ENCODE measurements at places on chromosomes 3 and 15.

- no peak for DNase-seq
These were observed 101.7 kb upstream of the UBP1 start for GRCh38 chr3:33541918-33542317.

DNA sequence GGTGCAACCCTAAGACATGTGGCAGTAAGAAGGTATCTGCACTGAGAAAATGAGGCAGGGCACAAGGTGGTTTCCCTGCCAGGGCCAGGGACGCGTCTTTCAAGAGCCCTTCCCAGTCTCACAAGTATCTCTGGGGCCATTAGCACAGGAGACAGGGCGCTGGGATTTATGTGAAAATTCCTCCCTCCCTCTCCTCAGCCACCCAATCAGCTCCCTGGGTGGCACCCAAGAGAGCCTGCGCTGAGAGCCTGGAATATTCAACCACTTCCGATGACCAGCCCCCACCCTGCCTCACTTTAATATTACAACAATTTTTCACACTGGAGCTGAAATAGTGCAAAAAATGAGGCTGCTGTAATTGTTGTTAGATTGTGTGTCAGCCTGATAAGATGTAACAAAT is 26.1 kb downstream of the SEC61A1 start:
- no peak for DNase-seq

DNA sequence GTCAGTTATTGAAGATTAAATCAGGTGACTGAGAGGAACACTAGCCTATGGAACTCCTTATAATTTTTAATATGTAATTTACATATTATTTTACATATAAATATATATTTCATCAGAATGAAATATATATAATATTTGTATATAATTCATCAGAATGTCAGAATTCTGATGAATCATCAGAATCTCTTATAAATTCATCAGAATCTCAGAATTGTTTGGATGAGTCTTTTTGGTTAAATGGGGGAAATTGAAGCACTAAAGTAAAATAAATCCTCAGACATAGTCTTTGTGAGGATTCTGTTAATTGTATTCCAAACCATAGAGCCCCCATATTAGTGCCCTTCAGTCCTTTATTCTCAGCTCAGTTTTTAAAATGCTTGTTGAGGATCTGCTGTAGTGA is 15.4 kb downstream of the TCF12 start:
- no peak for DNase-seq

GRCh38 chr15:65910341-65910740 is 41.0 kb downstream of the RAB11A start:
- DNase-seq, result no peak

DNA sequence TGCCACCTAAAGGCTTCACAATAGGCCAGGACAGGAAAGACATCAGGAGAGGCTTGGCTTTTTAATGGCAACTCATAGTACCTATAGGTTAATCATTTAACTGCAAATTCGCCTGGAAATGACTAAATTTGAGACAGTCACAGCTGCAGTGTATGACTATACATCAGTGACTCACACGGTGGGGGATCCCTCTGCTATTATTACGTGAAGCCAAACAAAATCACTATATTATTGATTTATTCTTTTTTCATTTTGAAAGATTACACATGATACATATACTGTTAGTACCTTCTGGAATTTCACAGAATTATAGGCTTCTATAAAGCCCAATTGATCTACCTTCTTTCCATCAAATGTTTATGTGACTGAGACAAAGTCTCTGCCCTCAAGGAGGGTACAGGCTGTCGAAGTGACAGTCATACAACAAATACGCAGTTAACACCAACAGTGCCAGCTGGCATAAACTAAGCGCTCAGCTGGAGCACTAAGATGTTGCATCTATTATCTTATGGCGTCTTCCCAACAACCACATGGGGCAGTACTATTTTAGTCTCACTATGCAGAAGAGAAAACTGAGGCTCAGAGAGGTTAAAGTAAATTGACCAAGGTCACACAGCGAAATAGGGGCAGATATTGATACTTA is 82.0 kb upstream of the LMOD3 start:
- no peak for DNase-seq

GRCh38 chr15:45635191-45635638 is 386 bp downstream of the SQOR start:
- DNase-seq, result no peak

DNA sequence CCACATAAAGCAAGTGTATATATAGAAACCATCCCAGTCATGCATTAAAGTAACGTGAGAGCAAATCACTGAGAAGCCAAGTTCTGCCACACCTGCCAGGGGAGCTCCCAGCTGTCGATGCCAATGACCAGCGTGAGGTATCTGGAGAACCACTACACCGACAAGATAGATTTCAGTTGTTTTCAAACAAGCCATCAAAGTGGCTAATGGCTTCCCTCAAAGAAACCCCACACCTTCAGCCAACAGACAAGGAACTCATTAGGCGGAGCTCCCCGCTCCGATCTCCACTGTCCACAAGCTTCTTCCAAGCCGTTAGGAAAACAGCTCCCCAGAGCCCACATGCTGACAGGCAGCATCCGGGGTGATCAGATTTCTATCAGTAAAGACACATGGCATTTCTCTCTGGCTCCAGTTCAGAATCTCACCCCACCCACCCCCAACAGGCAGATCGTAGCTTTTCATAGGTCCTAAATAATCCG is 54.2 kb upstream of the SPATA12 start:
- DNase-seq, result no peak

- no peak for DNase-seq
These were observed at the start of gene SLC28A1 for GRCh38 chr15:84883916-84884781. Gene SLC28A1 (plus strand): TSS chr15:84884662. CDS start chr15:84887761, 3,099 bp downstream.

GRCh38 chr15:60697750-60698149 is 218.8 kb upstream of the ICE2 start:
- no peak for DNase-seq

GRCh38 chr3:112002096-112002971 is 3.6 kb downstream of the TAGLN3 start:
- no peak for DNase-seq

DNA sequence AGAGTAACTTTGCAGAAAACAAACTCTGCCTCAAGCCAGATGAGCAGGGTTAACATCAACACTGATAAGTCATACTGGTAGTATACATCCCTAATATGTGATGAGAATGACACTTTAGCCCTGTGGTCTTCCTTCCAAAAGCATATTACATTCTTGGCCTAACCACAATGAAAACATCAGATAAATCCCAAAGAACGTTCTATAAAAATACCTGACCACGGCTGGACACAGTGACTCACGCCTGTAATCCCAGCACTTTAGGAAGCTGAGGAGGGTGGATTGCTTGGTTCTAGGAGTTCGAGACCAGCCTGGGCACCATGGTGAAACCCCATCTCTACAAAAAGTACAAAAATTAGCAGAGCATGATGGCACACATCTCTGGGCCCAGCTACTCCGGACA is 4.7 kb downstream of the TMCC1 start:
- DNase-seq, result no peak

- no peak for DNase-seq
These were observed 21.6 kb downstream of the TRH start for GRCh38 chr3:129996073-129996472.

DNA sequence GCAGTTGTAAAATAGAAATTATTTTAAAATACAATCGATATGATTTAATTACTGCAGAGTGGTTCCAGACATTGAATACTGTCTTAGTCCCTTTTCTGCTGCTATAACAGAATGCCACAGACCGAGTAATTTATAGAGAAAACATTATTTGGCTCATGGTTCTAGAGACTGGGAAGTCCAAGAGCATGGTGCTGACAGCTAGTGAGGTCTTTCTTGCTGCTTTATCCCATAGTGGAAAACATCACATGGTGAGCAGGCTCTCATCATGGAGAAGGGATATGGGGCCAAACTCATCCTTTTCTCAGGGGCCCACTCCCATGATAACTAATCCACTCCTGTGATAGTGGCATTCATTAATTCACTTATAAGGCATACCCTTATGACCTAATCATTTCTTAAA is 120.0 kb upstream of the TBL1XR1 start:
- no peak for DNase-seq

GRCh38 chr15:85745525-85746150 is 49.1 kb downstream of the KLHL25 start:
- no peak for DNase-seq

GRCh38 chr15:31271711-31272557 is 54.7 kb upstream of the KLF13 start:
- DNase-seq, result peak; percentile 20

- DNase-seq, result no peak
These were observed 37.0 kb downstream of the ZNF710 start for GRCh38 chr15:90037961-90038631.

DNA sequence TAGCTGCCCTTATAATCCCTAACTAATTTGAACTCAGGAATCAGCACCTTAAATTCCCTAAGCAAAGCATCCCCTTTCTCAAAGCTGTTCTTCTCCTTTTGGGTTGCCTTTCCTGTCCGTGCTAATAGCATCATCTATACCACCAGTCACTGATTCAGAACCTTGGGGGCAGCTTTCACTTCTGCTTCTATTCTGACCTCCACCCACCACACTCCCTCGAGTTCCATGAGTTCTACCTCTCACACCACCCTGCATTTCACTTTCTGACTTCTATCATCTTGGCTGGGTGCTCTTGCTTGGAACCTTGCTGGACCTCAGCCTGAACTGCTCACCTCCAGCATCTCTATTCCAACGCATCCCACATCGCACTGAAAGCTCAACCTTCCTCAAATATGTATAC is 55.4 kb upstream of the KCNMB2 start:
- DNase-seq, result no peak

- no peak for DNase-seq
These were observed 117.9 kb downstream of the TLE3 start for GRCh38 chr15:69979783-69980182.

DNA sequence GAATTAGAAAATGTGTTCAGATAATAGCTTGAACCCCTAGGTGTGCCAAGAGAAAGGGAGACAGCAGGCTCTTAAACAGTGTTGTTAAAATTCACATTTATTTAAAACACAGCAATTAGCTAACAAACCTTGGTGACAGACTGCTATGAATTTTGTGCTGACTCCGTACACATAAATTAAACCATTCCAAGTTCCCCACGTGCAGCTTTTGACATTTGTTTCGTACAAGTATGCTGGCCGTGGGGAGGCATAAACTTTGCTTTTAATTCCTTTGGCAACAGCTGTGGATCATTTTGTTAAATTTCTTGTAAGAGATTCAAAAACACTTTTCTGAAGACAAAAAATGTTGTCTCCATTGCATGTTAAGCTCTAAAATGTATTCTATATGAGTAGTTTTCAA is 465.3 kb downstream of the FGF12 start:
- no peak for DNase-seq

DNA sequence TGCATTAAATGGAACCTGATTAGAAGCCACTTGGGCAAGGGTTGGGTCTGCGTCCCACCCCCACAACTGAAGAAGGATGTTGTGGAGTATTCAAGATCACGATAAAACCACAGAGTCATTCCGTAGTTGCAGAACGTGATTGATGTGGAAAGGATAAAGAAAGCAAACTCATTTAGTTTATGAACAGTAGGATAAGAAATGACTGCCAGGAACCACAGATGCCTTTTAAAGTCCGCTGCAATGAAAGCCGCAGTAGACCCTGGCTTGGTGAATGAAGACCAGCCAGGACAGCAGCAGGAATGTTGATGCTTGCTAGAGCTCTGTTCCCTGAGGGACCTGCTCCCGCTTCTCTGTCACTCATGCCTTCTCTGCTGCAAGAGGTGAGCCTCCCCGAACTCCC is 111.5 kb downstream of the GABRG3 start:
- DNase-seq, result no peak

GRCh38 chr15:36172955-36173354 is 406.5 kb upstream of the CDIN1 start:
- DNase-seq, result no peak

DNA sequence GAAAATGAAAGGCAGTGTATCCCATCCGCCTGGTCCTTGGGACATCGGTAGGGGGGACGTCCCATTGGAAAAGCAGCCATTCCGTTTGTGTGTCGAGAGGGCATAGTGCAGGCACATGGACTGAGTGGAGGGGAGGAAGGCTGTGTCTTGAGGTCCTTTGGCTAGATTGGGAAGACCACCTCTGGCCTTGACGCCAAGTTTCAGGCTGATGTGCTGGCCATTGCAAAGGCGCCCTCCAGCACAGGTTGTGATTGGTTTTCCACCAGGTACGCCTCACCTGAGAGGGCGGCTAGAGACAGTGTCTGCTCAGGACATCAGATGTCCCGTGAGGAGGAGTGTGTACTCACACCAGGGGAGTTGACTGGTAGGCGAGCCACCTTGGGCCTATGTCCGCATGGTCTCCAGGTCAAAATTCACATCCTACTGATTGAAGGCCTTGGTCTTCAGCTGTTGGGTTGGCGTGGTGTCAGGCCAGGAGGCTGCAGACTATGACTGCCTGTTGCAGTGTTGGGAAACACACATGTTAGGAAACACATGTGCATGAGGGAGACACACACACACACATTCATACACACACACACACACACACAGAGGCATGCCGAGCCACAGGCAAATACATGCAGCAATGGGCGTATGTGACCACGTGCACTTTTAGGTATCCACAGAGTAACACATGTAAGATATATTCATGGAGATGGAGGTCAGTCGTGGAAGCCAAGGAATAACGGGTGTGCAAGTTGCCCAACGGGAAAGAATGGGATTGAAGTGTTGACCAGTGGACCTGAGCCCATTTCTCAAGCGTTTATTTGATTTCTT is 98.4 kb downstream of the SNRPN start:
- no peak for DNase-seq

DNA sequence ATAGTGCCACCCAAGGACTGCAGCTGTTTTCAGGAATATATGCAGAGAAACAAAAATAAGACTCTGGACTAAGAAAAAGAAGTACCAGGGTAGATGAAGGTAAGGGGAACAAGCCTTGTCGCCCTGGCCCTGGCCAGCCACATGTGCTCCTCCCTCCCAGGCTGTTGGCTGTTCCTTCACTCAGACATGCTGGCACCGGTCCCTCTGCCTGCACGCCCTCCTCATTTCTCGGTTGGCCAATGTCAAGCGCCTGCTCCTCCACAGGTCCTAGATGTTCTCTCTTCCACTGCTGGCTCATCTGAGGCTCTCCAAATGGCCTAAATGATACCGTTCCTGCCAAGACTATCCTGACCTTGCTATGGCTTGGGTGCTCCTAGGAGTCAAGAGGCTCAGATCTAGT is 288.4 kb upstream of the LYSMD4 start:
- no peak for DNase-seq

DNA sequence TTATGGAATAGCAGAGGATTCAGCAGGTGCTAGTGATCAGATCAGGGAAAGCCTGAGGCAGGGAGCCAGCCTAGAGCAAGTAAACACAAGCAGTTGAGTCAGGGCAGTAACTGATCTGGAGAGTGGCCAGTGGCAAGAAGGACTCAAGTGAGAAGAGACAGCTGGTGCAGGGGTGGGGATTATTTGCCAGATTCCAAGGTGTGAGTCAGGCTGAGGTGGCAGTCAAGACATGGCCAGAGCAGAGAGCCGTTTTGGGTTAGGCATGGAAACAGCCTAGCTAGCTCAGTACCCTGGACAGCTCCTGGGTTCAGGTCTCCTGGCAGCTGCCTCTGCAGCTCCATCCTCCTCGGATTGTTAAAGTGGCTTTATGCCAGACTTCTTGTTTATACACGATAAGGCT is 281.9 kb upstream of the ONECUT1 start:
- no peak for DNase-seq

DNA sequence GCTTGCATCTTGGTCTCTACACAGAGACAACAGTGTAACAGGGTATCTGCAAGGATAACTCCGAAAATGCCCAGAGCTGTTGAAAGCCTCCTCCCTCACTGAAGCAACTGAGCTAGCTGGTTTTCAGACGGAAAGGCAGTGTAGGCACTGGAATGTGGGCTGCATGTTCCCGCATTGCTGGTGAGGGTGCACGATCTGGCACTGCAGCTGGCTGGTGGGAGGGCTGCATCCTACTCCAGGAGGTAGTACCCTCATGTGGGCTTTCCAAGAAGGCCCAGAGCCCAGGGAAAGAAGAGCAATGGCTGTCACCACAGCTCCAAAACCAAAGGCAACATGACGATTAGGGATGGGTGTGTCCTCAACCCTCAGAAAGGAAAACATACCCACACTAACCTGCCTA is 28.7 kb upstream of the RPS17 start:
- no peak for DNase-seq

All from omental fat pad (tissue), 4 donors.